Stimulated activated CD4-positive, alpha-beta T cell treated with anti-CD3 and anti-CD28 coated beads, TNF-alpha, amount 100 ng/mL, for 48 hours (primary cell): ENCODE measurements at places on chromosomes 16 and 17.

DNA sequence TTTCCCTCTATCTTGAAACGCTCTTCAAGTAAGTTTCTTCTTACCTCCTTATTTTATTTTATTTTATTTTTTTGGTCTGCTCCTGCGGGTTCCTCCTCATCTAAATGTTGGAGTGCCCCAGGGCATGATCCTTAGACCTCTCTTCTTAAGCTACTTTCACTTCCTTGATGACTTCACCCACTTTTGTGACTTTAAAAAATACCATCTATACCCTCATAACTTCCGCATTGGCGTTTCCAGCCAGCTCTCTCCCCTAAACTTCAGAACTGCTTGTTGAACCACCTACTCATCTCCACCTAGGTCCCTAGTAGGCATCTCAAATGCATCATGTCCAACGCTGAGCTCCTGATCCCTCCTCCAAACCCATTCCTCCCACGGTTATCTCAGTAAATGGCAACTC, 51.4 kb upstream of the NFAT5 start:
- no peak for DNase-seq

- no peak for DNase-seq
Observed at GRCh38 chr17:60006160-60006559, 41.6 kb upstream of the RNFT1 start.

GRCh38 chr17:48954300-48954755, 9.7 kb upstream of the SNF8 start:
- no peak for DNase-seq

- DNase-seq: peak; percentile 54
Observed at GRCh38 chr16:90008708-90009145, 10.5 kb downstream of the DBNDD1 start.

DNA sequence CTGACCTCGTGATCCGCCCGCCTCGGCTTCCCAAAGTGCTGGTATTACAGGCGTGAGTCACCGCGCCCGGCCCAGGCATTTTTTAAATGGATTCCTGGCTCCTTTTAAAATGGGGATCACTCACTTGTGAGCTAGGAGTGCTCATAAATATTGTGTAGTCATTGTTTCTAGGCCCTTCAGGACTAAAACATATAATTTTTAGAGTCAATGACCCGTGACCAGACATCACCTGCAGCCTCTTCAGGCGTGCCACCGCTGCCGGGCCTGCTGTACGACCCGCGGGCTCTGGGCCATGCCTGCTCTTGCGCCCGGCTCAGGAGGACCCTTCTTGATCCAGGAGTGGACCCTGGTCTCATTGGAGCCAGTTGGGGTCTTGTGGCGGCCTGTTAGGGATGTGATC, 30.8 kb downstream of the EFCAB5 start:
- no peak for DNase-seq

DNA sequence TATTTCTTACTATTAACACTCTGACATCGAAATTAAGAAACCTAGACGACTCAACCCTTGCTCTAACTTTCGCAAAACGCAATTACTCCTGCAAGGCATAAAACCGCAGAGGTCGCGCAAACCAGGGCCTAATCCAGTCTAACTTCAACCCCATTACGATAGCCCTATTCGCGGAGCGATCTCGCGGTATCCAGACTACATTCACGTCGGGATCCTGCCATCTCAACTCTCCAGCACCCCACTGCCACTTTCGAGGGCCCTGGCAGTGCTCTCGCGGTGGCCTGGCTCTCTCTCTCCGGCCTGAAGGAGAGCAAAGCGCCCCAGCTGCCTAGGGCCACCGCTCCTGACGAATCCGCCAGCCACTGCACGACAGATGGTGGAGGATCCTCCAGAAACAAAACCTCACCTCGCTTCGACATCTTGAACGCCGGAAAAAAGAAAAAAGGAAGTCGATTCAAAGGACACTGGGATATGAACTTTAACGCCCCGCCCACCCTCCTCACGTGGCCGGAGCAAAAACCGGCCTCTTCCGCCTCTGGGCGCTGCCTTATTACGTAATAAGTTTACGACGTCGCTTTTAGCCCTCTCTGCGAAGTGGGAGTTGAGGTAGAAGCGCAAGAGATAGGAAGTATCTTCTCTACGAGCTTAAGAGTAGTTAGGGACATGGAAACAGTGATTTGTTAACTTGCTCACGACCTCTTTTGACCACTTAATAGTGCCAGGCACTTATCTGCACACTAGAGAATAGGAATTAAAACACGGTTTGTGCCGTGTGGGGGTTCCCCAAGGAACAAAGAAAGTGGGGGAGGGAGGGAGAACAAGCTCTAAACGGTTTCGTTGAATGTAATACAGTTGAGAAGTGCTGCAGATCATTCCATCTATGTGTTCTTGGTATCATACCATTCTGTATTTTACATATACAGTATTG, at the start of gene RPL23:
RPL23 (minus strand) TSS at position 430 of the 928 bp plus-strand sequence; CDS start at position 419, 11 bp downstream.
- DNase-seq: peak; percentile 84

GRCh38 chr17:29108823-29109476, 66.0 kb downstream of the PIPOX start:
- no peak for DNase-seq

DNA sequence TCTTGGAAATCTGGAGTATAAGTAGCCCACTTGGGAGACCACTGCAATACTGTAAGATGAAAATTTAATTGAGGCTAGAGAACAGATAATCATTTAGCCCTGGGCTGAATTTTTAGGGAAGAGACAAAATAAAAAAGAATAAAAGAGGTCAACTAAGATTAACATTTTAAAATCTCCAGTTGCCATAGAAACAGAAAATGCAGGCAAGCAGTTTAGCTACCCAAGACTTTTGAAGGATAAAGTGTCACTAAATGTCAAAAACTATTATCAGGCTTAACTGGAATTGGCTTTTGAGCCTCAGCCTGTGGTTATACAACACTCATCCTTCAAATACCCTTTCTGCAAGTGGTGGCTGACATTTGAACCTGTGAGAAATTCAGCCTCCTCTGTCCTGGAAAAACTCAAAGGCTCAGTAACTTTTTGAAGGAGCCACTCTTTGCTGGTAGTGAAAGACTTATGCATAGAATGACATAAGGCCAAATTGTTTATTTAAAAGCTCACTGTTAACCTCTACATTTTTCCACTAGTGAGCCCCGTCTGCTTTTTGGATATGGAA, 220.7 kb upstream of the KCNJ16 start:
- DNase-seq: no peak

DNA sequence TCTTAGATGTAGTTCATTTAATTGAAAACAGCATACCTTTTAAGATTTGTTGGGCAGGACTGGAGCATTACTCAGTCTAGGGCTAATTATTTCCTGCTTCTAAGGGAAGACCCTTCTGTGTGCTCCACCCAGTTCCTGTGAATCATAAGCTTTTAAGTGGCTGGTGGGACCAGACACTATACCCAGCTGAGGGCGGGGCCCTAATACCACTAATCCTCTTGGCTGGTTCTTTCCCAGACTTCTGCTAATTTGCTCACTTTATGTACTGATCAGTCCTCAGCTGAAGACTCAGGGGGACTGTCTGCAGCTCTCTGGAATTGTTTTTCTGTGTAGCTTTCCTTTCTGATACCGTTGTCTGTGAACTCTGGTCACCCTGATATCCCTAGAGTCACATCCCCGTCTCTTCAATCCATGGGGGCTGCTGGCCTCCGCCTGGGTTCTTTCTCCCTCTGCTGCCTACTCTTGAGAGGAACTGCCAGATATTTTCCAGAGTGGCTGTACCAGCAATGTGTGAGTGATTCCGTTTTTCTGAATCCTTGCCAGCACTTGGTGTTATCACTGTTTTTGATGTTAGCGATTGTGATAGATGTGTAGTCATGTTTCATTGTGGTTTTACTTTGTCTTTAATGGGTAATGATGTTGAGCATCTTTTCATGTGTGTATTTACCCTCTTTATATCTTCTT, 35.1 kb downstream of the MFSD11 start:
- peak; percentile 14 for DNase-seq

GRCh38 chr16:17331071-17331607, 139.6 kb downstream of the XYLT1 start:
- no peak for DNase-seq

DNA sequence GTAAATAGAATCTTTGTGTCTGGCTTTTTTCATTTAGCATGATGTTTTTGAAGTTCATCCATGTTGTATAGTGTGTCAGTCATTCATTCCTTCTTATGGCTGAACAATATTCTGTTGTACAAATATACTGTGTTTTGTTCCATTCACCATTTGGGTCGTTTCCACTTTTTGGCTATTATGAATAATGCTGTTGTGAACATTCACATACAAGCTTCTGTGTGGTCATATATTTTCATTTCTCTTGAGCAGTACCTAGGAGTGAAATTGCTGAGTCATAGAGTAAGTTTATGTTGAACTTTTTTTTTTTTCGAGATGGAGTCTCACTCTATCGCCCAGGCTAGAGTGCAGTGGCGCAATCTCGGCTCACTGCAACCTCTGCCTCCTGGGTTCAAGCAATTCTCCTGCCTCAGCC, 32.3 kb upstream of the TAOK1 start:
- DNase-seq: no peak

GRCh38 chr16:27246439-27246838, 22.1 kb downstream of the NSMCE1 start:
- no peak for DNase-seq

DNA sequence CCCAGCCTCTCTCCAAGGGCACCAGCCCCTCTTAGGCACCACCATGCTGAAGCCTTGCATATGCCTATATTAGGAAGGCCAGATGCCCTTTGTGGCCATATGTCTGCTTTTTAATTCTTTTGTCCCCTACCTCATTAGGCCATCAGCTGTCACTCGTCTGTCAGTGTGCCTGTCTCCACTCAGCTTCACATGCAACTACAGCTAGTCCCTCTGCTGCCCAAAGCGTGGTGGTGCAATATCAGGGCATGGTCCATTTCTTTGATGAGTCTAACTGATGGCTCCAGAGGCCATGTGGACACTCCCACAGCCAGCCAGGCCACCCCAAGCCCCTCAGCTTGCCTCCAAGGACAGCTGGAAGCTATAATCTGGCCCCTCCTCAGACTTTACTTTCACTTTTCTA, 36.3 kb downstream of the MYO18A start:
- DNase-seq: no peak

DNA sequence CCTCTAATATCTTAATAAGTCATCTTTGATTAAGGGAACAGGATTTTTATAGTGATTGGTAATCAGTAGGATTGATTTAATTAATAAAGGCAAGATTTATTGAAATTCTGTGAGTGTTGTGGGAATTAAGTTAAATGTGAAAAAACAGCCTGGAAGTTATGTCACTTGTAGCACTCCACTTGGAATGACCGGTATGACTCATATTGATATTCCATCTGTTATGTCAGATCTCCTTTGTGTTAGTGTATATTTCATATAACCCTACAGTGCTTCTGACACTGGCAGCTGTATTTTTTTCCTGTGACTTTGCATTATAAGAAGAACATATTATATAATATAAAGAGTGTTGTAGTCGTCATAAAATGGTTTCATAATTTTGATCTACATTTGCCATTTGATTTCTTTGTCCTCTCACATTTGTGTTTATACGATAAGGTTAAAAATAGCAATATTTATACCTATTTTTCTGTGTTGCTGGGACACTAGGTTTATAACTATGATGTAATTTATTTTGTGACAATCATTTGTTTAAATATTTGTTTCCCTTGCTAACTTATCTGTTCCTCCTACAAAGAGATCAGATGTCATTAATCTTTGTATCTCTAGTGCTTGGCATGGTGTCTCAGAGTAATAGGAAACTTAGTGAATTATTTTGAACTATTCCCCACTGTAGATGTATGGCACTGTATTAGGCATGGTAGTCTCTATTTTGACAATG, 249.0 kb downstream of the BCAS3 start:
- DNase-seq: no peak

GRCh38 chr17:80246266-80246681, 14.4 kb upstream of the RNF213 start:
- DNase-seq: no peak

DNA sequence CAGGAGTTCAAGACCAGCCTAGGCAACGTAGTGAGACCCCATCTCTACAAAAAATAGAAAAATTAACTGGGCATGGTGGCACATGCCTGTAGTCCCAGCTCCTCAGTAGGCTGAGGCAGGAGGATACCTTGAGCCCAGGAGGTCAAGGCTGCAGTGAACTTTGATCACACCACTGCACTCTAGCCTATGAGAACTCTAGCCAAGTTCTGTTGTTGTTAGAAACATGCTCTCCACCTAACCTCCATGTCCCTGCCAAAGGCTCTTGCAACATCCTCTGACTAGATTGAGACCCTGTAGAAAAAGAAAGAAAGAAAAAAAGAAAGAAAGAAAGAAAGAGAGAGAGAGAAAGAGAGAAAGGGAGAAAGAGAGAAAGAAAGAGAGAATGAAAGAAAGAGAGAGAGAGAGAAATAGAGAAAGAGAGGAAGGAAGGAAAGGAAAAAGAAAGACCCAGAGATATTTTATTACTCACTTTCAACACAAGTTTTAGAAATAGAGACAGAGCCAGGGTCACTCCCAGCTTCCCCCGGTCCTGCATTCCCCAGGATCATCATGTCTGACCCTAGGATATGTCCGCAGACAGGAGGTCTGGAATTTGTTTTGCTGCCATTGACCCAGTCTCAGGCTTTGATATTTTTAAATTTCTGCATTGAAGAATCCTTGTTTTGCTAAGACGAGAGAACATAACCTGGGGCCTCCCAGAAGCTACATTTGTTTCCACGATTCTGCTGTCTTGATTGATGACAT, 376.5 kb upstream of the CDH5 start:
- no peak for DNase-seq

- no peak for DNase-seq
Observed at GRCh38 chr17:78374189-78374588, 4.3 kb upstream of the PGS1 start.

DNA sequence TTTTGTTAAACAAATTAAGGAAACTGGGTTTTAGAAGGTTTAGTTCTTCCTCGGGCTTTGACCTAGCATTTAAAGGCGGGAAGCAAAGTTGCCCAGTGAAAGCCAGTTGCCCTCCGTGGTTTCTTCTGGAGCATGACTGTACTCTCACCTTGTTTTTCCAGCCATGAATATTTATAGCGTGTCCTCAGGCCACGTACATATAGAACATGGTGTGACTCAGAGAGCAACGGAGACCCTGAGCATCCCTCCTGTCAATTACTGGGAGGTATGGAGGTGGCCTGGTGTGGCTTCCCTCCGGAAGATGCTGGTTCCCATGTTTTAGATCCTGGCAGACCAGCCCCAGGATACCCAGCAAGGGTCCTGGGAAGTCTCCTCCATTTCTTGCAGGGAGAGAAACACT, 48.4 kb downstream of the AKAP1 start:
- no peak for DNase-seq

DNA sequence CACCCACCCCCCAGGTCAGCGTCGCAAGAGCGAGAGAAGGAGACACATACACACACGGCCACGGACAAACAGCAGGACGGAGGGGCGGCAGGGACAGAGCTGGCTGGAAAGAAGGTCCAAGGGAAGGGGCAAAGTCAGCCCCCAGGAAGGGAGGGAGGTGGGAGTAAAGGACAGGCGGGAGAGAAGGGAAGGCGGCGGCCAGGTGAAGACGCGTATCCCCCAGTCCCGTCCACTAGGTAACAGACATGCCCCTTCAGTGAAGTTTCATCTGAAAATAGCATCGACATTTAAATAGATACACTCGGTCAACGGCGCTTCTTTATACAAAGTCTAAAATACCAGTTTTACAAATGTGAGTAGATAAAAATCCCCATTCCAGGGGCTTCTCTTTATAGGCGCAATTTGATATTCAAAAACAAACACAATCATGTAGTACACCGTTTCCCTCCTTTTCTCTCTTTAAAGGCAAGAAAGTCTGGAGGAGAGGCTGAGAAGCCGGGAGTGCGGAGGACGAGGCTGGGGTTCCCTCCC, 4.5 kb downstream of the CBX8 start:
- no peak for DNase-seq

- no peak for DNase-seq
Observed at GRCh38 chr17:57924677-57925076, 30.5 kb downstream of the CUEDC1 start.
